MCF 10A (cell line): ENCODE measurements at places on chromosomes 1 and 21. TPM values are rescaled to one million over a fixed set of nuclear protein-coding genes. Genes with fewer than 3 reads are reported as not detected.

TAS1R3 gene
- total RNA-seq: 0.17 TPM in 1 of 2 replicates, not detected in the other

DNA sequence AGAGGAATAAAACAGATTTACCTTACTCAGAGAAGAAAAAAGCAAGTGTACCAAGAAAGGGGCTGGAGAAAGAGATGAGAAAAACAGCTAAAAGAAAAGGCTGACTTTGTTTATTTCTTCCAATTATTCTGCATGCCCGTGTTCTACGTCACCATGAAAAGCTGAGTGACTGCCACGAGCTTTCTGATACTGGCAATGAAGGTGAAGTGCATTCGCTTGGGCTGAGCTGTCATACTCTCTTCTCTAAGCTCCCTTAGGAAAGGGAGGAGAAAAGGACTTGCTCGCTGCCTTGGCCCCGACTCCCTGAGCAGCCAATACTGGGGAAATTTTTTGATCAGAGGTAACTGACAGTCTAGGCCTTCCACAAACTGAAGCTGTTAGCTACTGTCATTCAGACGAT lies 105.4 kb downstream of the SMYD2 start:
- no peak for DNase-seq

OXCT2 gene
- total RNA-seq: not detected in 2 replicates

MFAP2 gene
- total RNA-seq: 0.58 and 1.2 TPM in 2 replicates
